Suprapubic skin (tissue), 4 donors: ENCODE measurements at places on chromosomes 3 and 15.

GRCh38 chr15:36407647-36408046 is 171.8 kb upstream of the CDIN1 start:
- H3K27me3 ChIP-seq = no peaks in the 10 kb centered on the region
- no peaks in the 10 kb centered on the region for H3K36me3 ChIP-seq
- no peak overlapping the region for H3K4me3 ChIP-seq
- no peaks in the 10 kb centered on the region for H3K4me1 ChIP-seq

- no peak overlapping the region for H3K4me3 ChIP-seq
- H3K36me3 ChIP-seq = peaks cover 4% of the 10 kb centered on the region
- no peak for DNase-seq
- peaks cover 24% of the 10 kb centered on the region for H3K4me1 ChIP-seq
- no peak overlapping the region for H3K27ac ChIP-seq
- no peaks in the 10 kb centered on the region for H3K27me3 ChIP-seq
Observed at GRCh38 chr3:97838393-97838792, 16.6 kb downstream of the CRYBG3 start.

DNA sequence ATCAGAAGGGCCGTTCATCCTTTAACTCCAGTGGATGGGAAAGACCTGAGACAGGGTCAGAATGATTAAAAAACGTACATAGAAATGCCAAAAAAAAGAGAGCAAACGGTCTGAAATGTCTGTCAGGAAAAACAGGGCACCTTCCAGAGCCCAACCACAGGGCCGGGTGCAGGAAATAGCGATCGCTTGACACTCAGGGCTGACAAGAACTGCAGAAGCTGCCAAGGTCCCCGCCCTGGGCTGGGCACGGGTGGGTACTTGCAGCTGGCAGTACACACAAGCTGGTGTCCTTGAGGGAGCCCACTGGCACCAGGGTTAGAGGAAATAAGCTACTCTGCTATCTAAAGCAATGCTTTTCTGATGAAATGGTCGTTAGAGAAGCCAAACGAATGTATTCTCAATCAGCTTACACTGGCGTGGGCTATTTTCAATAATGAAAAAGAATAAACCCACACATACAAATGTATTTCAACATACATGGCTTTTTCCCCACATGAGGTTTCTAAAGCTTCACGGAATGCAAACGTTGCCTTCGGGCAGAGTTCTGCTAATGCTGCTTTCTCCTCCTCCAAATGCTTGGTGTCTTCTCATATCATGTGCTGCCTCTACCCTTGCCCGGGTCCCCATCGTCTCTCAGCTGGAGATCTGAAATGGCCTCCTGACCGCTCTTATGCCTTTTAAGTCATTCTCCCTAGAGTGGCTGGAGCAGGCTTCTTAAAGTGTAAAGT is 15.6 kb downstream of the FRMD4B start:
- no peaks in the 10 kb centered on the region for H3K27me3 ChIP-seq
- peaks cover 33% of the 10 kb centered on the region for H3K4me1 ChIP-seq
- no peaks in the 10 kb centered on the region for H3K36me3 ChIP-seq
- peak overlapping the region; percentile 26 for H3K4me3 ChIP-seq
- H3K27ac ChIP-seq = peak overlapping the region; percentile 76

GRCh38 chr15:29887721-29888120 is 65.5 kb upstream of the TJP1 start:
- no peak for DNase-seq
- no peak overlapping the region for H3K27ac ChIP-seq
- no peak overlapping the region for H3K4me3 ChIP-seq
- no peaks in the 10 kb centered on the region for H3K36me3 ChIP-seq
- H3K4me1 ChIP-seq = no peaks in the 10 kb centered on the region

- no peaks in the 10 kb centered on the region for H3K36me3 ChIP-seq
- DNase-seq = no peak
- no peak overlapping the region for H3K4me3 ChIP-seq
Observed at GRCh38 chr3:185215873-185216606, 37.8 kb downstream of the EHHADH start.

DNA sequence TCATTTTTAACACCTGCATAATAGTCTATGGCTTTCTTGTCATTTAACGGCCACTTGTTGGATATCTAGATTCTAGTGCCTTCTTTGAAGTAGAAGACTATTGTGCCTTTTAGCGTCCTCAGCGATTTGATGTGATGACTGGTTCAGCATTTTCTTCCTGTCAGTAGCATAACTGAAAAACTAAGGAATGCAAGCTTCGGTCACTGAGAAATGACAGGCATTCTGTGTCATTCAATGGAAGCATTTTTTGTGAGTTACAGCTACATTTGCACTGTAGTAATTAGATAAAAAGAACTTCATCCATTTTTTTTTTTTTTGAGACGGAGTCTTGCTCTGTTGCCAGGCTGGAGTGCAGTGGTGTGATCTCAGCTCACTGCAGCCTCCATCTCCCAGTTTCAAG is 10.3 kb downstream of the NEK11 start:
- no peaks in the 10 kb centered on the region for H3K4me1 ChIP-seq
- no peak overlapping the region for H3K4me3 ChIP-seq
- H3K36me3 ChIP-seq = peaks cover 5% of the 10 kb centered on the region
- H3K27ac ChIP-seq = no peak overlapping the region
- H3K27me3 ChIP-seq = no peaks in the 10 kb centered on the region

- no peak overlapping the region for H3K4me3 ChIP-seq
- no peaks in the 10 kb centered on the region for H3K27me3 ChIP-seq
- no peak for DNase-seq
- H3K4me1 ChIP-seq = no peaks in the 10 kb centered on the region
- peaks cover 27% of the 10 kb centered on the region for H3K36me3 ChIP-seq
Observed at GRCh38 chr3:130688697-130689470, 57.7 kb downstream of the PIK3R4 start.

GRCh38 chr3:131540143-131540542 is 37.4 kb upstream of the MRPL3 start:
- H3K27ac ChIP-seq = no peak overlapping the region
- H3K4me3 ChIP-seq = no peak overlapping the region
- H3K4me1 ChIP-seq = no peaks in the 10 kb centered on the region
- H3K36me3 ChIP-seq = no peaks in the 10 kb centered on the region
- no peak for DNase-seq

DNA sequence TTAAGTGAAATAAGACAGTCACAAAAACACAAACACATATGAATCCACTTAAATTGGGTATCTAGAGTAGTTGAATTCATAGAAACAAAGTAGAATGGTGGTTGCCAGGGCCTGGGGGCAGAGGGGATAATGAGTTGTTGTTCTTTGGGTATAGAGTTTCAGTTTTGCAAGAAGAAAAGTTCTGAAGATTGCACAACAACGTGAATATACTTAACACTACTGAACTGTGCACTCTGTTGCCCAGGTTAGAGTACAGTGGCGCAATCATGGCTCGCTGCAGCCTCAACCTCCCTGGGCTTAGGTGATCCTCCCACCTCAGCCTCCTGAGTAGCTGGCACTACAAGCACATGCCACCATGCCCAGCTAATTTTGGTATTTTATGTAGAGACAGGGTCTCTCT is 14.9 kb downstream of the GRAMD2A start:
- DNase-seq = no peak
- H3K4me3 ChIP-seq = no peak overlapping the region
- H3K4me1 ChIP-seq = peaks cover 27% of the 10 kb centered on the region
- H3K36me3 ChIP-seq = no peaks in the 10 kb centered on the region
- H3K27ac ChIP-seq = no peak overlapping the region

GRCh38 chr15:80437334-80437891 is 33.2 kb downstream of the ARNT2 start:
- H3K27me3 ChIP-seq = peaks cover 4% of the 10 kb centered on the region
- H3K36me3 ChIP-seq = no peaks in the 10 kb centered on the region
- no peak overlapping the region for H3K27ac ChIP-seq
- H3K4me1 ChIP-seq = no peaks in the 10 kb centered on the region
- no peak overlapping the region for H3K4me3 ChIP-seq

- no peaks in the 10 kb centered on the region for H3K27me3 ChIP-seq
- DNase-seq = no peak
- no peaks in the 10 kb centered on the region for H3K4me1 ChIP-seq
Observed at GRCh38 chr3:4680871-4681300, 187.7 kb downstream of the ITPR1 start.
